WTC11 (cell line): ENCODE measurements at places on chromosomes 5 and 9. TPM values are rescaled to one million over a fixed set of nuclear protein-coding genes. Genes with fewer than 3 reads are reported as not detected.

GRM6 gene
- total RNA-seq: 0.05 to 0.33 TPM in 2 of 3 replicates, not detected in the other

GCNT4 gene
- total RNA-seq: 0.71 to 1.8 TPM (median 0.80 TPM) in 3 replicates

SNX2 gene
- 63.7 to 68.9 TPM (median 66.6 TPM) in 3 replicates for total RNA-seq

UBE2D2 gene
- total RNA-seq: 183 to 204 TPM (median 184 TPM) in 3 replicates

C5orf24 gene
- total RNA-seq: 15.7 to 21.2 TPM (median 20.6 TPM) in 3 replicates

FRRS1L gene
- 0.71 to 1.1 TPM (median 1.0 TPM) in 3 replicates for total RNA-seq

SLC22A4 gene
- total RNA-seq: 0.34 to 0.50 TPM (median 0.35 TPM) in 3 replicates

TMEM215 gene
- total RNA-seq: 0.21 to 0.34 TPM (median 0.31 TPM) in 3 replicates
